ENCODE measurements at places on chromosomes 5 and 9.

DNA sequence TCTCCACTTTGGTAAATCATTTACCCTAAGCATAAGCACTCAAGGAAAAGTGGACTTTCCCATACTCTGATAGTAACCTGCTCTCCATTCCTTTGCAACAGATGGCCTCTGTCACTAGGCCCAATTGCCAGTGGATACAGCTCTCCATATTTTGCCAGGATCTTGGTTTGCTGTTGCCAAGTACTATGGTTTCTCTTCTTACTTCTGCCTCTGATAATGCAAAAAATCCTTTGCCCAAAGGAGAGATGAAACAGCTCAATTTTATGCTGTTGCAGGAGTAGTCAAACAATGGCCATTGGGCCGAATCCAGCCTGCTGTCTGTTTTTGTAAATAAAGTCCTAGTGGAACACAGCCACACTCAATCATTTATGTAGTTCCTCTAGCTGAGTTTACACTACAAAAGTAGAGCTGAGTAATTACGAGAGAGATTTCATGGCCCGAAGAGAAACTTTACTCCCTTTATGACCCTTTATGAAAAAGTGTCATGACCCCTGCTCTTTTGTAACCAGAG is 92.5 kb downstream of the HTR4 start:
- DNase-seq: peak; percentile 20

GRCh38 chr5:168409591-168410458 is 76.4 kb upstream of the RARS1 start:
- DNase-seq: no peak

DNA sequence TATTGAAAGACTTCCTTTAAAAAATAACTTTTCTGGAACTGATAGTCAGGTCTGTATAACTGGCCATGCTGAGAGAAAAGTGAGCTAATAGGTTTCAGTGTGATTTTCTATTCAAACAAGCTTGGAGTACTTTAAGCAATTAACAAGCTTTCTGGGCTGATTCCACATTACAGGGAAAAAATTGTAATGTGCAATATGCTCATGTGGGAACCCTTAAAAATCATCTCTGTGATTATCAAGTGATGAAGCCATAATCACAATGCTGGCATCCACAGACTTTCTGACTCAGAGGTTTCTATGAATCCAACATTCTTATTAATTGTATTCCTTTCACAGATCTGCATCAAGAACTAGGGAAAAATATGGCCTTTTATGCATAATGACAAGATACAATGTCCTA is 212.2 kb upstream of the ACO1 start:
- no peak for DNase-seq

GRCh38 chr9:114170771-114171461 is 15.6 kb downstream of the COL27A1 start:
- DNase-seq: no peak

DNA sequence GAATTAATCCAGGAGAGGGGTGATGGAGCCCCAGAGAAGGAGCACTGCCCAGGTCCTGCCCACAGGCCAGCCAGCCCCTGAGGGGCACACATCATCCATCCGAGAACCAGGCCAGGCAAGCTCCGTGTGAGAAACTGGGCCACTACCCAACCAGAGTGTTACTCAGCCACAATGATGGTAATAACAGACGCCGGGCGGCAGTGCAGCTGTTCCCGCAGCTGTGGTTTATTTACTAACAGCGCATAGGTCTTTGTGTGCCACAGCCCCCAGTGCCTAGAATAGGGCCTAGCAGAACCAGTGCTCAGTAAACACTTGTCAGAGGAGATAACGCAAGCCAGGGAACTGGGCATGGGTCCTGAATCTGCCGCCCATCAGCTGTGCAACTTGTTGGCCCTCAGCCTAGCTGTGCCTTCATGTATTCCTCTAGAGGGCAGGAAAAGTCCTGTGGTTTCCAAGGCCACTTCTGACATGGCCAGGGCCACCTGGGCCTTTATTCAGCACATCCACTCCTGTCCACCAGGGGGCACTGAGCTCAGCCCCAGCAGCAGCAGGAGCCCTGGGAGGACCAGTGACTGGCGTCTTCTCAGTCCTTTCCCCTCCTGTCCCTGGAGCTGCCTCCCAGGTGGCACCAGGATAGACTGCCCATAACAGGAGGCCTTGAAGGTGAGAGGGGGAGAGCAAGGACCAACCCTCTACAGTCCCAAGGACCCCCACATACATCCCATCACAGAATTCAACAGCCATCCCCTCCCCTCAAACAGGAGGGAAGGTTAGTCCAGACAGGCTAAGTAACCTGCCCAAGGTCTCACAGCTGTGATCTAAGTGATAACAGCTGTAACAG is 2.1 kb downstream of the MXD3 start:
- DNase-seq: no peak

DNA sequence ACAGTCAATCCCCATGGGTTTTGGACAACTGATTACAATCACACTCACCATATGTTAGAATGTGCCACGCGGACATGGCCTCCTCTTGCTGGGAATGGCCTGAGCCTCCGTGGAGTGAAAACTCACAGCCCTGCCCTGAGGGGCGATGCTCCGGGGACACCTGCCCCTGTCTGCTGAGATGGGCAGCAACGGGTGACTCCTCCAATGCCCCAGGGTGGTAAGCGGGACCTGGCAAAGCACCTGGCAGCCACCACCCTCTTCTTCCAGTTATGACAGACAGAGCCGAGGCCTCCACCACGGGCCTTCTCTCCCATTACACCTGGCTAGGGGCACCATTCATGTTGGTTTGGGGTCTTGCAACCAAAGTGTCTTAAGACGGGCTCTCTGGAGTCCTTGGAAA is 94.9 kb upstream of the COL5A1 start:
- DNase-seq: no peak

GRCh38 chr5:66239034-66239433 is 94.9 kb downstream of the SREK1 start:
- no peak for DNase-seq

DNA sequence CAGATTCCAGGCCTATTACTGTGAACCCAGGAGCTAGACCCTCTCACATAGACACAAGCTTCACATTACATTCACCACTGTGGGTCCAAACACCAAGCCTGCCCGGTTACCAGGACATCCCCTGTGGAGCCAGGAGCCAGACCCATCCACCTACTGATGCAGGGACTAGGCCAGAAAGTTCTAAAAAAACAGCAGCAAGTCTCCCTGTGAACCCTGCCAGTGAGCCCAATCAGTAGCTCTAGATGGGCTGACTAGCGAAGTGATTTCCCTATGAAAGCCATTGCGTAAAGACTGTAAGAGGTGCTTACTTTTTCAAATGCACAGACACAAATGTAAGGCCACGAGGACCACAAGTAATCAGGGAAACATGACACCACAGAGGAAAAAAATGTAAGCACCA is 352.3 kb downstream of the TMEM161B start:
- no peak for DNase-seq

- no peak for DNase-seq
Measured at GRCh38 chr5:175900157-175900556, 28.8 kb downstream of the CPLX2 start.
